ENCODE measurements at places on chromosomes 4 and X.

DNA sequence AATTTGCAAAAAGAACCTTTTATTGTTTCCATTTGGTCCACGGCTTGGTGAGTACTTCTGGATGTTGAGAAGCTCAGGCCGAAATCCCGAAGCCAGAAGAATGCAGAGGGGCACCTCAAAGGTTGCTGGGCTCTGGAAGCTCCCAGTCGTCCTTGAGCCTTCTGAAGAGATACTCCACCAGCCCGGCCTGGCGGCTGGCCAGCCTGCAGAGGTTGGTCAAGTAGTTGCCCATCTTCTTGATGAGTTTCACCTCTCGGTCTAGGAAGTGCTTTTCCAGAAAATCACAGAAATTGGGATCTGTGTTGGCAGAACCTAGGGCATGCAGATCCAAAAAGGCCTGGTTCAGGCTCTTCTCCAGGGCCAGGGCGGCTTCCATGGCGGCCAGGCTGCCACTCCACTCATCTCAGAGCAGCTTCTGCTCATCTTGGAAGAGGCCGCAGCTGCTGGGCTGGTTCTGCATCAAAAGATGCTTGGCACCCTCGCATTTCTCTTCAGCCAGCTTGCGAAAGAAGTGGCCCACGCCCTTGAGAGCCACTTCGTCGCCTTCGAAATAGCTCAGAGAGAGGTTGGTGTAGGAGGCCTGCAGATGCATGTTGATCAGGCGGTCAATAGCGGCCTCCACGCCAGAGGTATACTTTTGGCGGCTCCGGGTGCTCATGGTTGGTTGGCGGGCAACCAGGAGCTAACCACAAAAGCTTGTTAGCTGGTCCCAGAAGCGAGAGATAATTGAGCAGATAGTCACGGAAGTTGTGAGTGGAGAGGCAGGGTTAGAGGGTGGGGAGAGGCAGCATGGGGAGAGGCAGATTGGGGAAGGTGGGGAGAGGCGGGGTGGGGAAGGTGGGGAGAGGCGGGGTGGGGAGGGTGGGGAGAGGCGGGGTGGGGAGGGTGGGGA, 76.5 kb upstream of the TSPAN7 start:
- DNase-seq: no peak

GRCh38 chrX:102491766-102492165, 20.2 kb upstream of the TCP11X2 start:
- DNase-seq: no peak

DNA sequence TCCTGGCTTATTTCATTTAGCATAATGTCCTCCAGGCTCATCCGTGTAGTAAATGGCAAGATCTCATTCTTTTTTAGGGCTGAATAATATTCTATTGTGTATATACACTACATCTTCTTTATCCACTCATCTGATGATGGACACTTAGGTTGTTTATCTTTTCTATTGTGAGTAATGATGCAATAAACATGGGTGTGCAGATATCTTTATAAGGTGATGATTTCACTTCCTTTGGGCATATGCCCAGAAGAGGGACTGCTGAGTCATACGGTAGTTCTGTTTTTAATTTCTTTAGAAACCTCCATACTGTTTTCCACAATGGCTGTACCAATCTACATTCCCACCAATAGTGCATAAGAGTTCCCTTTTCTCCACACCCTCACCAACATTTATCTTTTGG, 317.6 kb upstream of the CNKSR2 start:
- no peak for DNase-seq

DNA sequence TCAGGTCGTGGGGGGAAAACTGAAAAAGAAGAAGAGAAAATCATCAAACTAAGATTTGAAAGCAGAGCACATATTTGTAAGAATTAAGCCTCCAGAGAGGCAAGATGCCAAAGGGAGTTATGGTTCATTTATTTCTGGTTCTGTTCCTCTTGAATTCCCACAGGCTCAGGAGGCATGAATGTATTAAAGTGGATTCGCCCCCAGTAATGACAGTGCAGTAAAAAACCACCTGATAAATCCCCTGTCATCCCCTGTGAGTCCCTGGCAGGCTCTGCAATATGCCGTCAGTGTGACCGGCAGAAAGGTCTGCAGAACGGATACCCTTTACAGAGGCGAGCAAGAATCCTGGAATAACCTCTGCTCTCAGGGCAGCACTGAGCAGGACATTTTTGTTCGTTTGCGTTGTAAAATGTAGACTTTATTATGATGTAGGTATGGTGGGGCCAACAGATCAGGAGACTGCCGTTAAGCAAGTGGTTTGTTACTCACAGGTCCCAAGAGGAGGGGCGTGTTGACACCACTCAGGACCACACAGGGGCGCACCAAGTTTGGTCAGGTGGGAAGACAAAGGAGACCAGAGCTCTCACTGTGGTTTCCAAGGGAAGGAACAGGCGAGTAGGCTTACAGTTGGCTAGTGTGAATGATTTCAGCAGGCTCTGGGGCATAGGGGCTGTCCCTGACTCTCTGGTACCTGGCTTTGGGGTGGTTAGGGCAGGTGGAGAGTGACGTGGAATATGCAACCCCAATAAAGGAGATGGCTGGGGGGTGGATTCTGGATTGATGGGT, 75.3 kb downstream of the DHRSX start:
- DNase-seq: no peak

DNA sequence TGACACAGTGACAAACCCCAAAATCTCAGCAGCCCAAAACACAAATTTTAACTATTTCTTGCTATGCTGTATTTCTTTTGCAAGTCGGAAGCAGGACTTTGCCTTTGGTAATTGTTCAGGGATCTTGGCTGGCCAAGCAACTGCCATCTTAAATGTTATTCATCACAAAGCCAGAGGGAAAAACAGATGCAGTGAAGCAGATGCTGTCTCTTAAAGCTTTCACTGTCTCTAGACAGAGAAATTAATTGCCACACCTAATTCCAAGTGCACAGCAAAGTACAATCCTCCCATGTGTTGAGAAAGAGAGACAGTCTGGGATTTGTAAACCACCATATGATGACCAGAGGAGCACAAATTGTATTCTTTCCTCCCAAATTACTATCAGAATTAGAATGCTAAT, 30.0 kb upstream of the GALNT7 start:
- no peak for DNase-seq

- no peak for DNase-seq
Observed at GRCh38 chr4:96974295-96974694, 1134.4 kb downstream of the PDHA2 start.

GRCh38 chrX:64580035-64580434, 184.8 kb upstream of the MTMR8 start:
- no peak for DNase-seq

GRCh38 chr4:56475917-56476316, 8.5 kb downstream of the SRP72 start:
- DNase-seq: no peak

DNA sequence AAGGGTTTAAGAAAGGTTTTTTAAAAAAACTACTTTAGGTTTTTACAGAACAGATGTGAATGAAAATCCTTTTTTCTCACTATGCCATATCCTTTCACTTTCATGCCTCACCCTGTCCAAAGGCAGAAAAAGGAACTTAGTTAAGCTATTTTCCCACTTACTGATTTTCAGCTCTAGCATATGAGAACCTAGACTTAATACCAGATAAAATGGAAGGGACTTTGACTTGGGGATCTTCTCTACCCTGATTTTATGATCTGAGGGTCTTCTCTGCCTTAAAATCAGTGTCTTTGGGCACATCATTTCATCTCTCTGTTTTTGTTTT, 42.4 kb downstream of the FNIP2 start:
- DNase-seq: no peak

GRCh38 chr4:105267280-105267679, 120.6 kb downstream of the TET2 start:
- DNase-seq: no peak

GRCh38 chr4:1460967-1461868, 55.0 kb upstream of the NKX1-1 start:
- DNase-seq: no peak

- DNase-seq: no peak
Observed at GRCh38 chr4:138875891-138876608, 139.5 kb upstream of the NOCT start.

DNA sequence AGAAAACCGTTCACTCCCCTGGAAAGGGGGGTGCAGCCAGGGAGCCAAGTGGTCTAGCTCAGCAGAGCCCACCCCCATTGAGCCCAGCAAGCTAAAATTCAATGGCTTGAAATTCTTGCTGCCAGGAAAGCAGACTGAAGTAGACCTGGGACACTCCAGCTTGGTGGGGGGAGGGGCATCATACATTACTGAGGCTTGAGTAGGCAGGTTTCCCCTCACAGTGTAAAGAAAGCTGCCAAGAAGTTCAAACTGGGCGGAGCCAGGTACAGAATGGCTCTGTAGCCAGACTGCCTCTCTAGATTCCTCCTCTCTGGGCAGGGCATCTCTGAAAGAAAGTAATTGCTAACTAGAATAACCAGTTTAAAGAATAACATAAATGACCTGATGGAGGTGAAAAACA, 372.3 kb upstream of the F9 start:
- DNase-seq: no peak

- DNase-seq: no peak
Observed at GRCh38 chrX:154833746-154834274, 652 bp downstream of the SMIM9 start.

DNA sequence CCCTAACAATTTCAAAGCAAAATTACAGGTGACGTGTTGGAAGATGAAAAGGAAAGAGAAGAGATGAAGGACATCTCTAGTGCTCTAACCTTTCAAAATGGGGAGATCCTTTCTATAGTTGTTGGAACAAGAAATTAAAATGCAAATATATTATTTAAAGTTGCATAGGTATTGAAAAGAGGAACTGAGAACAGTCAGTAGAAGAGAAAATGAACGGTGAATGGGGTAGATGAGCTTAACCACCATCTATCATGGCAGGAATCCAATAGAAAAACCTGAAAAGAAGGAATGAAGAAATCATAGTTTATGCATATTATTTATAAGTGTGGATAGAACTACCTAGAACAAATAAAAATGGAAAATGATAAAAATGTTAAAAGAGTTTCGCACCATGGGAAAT, 42.0 kb downstream of the ANXA5 start:
- no peak for DNase-seq

DNA sequence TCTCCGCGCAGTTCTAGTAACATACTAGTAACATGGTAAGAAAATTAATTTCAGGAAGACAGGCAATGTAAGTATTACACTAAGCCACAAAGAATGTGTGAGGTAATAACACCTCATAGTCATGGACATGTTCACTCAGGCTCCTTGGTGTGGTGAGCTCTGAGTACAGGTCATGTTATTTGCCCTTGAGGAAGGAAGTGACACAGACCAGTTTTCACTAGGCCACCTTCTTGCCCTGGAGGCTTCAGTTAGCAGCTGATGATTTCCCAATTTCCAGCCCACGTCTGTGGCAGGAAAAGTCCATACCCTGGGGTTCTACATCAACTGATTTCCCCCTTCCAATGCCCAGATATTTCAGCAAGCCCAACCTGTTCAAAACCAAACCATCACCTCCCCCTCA, 6.7 kb downstream of the APOO start:
- DNase-seq: no peak
